ENCODE measurements at places on chromosomes 4 and X.

DNA sequence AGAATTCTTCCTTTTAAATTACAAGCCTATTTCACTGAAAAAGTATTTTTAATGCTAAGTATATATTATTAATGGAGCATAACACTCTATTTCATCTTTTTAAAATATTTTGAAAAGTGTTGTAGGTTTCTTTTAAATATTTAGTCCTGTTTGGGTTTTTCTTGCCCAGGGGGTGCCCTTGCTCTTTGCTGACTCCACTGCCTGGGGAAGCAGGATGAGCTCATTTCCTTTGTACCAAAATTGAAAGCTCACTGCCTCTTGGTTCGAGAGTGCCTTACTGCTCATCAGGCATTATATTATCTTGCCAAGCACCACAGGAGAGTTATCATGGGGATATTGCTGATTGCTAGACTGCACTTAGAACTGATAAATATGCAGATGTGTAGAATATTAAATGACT is 819.2 kb downstream of the PCDH18 start:
- DNase-seq, result no peak

DNA sequence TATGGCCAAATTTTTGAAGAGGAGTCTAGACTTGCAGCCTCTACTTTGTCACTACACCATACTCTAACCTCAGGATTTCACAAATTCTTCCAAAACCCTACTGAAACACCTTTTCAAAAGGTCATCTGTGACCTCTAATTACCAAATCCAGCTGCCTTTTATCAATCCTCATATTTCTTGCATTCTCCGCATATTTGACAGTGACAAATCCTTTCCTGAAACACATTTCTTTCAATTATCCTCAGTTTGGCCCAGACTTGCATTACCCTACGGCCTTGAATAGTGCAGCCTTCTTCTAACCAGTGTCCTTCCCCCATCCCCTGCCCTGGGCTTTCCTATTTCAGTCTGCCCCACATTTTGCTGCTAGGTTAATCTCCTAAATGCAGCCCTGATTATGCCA is 25.5 kb downstream of the MID2 start:
- no peak for DNase-seq

- no peak for DNase-seq
Observed at GRCh38 chrX:154819771-154820341, 14.6 kb upstream of the MPP1 start.

DNA sequence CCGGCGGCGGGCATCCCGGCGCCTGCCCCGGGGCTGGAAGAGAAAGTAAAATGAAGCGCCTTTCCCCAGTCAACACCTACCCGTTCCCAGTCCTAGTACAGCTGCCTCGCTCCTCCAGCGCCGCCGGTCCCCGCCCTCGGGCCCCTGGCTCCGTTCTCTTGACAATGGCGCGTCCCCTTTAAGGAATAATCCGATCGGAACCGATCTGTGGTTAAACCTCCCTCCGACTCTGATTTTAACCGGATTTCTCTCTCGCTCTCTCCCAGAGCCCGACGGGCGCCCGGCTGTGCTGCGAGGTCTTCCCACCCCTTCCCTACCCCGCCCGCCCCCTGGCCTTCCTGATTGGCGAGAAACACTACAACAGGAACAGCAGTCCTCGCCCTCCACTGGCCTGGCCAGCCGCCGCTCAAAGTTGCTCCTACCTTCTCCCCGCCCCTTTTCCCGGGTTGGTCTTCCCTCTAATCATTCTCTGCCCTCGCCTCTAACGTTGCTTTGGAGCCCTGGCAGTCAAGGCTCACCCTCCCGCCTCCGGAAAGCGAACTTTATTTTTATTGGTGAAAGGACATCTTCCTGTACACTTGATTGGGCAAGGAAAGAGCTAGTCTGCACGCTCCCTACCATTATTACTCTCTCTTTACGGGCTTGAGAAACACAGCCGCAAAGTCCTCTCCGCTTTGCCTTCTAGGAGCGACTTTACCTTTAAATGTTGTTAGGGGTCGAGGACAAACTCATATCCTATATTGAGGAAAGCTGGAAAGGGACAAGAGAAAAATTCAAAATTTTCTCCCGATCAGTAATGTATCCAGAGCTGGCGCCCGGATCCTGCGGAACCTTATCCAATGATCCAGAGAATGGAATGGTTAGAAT is at the start of gene FRYL:
Gene FRYL, minus strand, starts transcription at position 282 of the 867 bp plus-strand sequence. CDS start 145,869 bp downstream, outside the sequence.
- DNase-seq, result peak; percentile 99

- DNase-seq, result no peak
Observed at GRCh38 chrX:12570859-12571501, 220.2 kb upstream of the PRPS2 start.

DNA sequence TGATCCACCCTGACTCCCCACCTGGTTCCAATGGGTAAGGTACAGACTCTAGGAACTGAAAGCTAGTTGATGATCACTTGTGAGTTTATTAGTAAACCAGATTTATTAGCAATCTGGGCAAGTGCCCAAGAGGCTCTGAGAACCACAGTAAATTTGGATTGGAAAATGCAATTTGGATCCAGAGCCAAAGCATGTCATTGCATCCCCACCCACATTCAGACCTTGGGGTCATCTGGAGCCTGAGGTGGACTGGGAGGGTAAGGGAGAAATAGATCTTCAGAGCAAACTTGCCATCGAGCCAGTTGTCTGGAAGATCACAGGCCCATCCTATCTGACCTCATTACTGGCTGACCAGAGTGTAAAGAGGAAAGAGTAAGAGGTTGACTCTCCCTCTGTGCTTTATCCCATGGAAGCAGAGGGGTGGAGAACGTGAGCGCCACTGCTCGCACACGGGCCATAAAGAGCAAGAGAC is 78.7 kb upstream of the RASGEF1B start:
- DNase-seq, result no peak

DNA sequence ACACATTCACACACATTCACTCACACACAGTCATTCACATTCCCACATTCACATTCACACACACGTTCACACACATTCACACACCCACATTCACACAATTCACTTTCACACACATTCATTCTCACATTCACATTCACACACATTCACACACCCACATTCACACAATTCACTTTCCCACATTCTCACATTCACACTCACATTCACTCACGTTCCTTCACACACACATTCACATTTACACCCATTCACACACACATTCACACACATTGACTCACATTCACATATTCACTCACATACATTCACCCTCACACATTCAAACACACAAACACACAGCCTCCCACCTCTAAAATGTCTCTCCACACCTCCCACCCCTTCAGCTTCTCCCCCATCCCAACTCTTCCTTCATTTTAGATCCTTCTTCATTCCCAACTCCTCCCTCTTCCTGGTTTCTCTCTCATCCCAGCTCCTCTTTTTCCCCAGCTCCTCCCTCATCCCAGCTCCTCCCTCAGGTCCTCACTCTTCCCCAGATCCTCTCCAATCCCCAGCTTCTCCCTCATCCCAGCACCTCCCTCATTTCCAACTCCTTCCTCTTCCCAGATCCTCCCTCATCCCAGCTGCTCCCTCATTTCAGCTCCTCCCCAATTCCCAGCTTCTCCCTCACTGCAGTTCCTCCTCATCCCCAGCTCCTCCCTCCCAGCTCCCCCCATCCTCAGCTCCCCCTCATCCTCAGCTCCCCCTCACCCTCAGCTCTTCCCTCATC is 111.0 kb downstream of the FAM53A start:
- DNase-seq, result no peak

- DNase-seq, result no peak
Observed at GRCh38 chr4:56158483-56158882, 209.7 kb downstream of the CEP135 start.

DNA sequence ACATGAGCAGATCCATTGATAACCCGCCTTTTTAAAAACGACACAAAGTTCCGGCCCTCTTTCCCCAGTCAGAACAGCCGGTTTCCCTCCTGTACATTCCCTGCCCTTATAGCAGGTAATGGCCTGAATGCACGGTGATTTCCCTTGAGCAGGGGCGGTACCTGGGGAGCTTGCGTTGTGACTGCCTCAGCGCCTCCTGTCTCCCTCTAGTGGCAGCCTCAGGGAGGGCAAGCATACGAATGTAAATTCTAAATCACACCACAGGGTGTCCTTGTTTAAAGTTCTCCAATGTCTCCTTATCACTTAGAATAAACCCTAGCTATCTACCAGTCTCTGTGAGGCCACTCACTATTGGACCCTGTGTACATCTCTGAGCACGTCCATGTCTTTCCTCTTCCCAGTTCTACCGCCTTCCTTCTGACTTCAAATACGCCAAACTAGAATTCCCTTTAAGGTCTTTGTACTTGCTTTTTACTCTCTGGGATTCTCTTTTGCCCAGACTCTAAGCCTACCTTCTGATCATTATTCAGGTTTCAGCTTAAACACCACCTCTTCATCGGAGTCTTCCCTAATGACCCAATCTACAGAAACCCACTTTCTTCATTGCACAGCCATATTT is 18.4 kb upstream of the LDB2 start:
- DNase-seq, result peak; percentile 60

- DNase-seq, result no peak
Observed at GRCh38 chr4:73252001-73252400, 6.6 kb downstream of the ANKRD17 start.

GRCh38 chrX:72408885-72409284 is 103.2 kb upstream of the CITED1 start:
- DNase-seq, result no peak

DNA sequence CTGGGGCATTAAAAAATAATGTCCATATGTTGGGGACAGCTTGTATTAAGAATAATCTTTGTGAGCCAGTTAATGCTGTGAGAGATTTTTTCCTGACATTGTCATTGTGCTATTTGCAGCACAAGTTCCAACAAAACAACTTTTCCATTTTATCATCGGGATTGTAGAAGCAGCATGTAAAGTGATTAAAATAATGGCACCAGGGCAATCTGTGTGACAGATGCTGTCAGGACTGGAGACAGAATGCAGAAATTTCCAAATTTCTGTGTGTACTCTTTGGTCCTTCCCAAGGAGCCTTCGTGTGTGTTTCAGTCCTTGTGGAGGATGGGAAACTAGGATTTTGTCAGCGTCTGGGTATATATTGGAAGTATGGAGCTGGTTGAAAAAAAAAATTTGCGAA is 101.5 kb upstream of the LIMCH1 start:
- DNase-seq, result no peak

GRCh38 chr4:41957634-41958033 is 22.4 kb downstream of the TMEM33 start:
- DNase-seq, result peak; percentile 38

DNA sequence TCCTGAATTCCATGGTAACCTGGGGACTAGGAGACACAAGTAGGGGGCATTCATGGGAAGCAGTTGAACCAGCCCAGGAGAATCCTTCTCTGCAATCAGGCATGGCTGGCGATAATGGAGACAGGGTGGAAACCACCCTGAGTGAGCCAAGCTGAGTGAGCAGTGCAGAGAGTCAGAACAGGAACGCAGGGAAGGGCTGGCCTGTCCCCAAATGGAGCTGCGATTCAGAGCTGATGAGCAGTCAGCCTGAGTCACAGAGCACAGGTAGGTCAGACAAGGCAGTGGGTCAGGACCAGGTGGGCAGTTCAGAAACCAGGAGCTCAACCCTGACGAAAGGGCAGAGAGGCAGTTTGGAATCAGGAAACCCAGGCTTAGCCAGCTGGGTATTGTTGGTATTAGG is 129.0 kb downstream of the BTC start:
- no peak for DNase-seq

- DNase-seq, result no peak
Observed at GRCh38 chr4:10949039-10949733, 264.6 kb upstream of the CLNK start.

DNA sequence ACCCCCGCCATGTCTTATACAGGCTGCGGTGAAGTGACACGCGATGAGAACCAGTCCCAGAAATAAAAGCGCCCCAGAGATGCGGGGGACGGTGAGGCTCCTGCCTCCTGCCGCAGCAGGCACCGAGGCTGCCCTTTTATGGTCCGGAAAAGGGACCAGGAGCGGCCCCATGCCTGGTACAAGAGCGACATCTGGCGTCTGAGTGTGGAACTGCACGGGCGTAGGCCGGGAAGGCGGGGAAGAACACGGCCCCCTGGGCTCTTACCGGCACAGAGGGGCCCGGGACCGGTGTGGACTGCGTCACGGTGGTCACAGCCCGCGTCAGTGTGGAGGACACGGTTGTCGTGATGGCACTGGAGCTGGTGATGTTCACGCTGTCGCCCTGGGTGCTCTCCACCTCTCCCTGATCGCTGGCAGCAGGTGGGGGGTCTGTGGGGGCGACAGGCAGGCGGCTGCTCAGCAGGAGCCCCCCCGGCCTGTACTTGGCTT is 8.9 kb upstream of the RENBP start:
- peak; percentile 83 for DNase-seq

DNA sequence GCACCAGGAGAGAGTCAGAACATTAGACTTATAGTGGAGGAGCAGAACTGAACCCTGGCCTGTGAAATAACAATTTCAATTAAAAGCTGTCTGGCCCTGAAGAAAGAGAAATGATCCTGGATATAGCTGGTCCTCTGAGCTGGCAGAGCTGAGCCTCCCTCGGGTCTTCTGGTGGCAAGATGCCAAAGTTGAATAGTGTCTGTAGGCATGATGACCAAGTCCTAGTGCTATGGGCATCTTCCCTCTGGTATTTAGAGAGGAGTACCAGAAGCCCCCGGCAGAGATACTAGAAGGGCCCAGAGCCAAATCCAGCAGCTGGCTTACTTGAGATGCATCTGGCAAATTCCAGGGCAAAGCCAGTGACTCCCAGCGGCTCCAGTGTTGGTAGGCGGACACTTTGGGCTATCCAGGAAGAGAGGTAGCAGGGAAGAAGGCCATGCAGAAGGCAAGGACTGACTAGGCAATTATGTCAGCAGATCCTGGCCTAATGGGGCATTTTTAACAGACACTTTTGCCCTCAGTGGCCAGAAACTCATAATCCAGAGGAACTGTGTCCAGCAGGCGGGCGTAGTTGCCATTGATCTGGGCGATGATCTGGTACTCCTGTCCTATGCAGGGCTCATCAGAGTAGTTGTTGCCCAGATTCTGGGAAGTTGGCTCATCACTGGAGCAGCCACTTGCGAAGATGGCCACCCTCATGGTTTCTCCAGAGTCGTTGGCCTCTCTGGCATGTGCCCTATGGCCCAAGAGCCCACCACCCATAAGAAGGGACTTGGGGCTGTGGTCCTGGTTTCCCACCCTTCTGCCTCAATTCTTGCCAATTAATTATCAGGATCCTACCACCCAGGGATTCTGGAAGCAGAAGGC is 17.9 kb downstream of the VSIG4 start:
- DNase-seq, result no peak

DNA sequence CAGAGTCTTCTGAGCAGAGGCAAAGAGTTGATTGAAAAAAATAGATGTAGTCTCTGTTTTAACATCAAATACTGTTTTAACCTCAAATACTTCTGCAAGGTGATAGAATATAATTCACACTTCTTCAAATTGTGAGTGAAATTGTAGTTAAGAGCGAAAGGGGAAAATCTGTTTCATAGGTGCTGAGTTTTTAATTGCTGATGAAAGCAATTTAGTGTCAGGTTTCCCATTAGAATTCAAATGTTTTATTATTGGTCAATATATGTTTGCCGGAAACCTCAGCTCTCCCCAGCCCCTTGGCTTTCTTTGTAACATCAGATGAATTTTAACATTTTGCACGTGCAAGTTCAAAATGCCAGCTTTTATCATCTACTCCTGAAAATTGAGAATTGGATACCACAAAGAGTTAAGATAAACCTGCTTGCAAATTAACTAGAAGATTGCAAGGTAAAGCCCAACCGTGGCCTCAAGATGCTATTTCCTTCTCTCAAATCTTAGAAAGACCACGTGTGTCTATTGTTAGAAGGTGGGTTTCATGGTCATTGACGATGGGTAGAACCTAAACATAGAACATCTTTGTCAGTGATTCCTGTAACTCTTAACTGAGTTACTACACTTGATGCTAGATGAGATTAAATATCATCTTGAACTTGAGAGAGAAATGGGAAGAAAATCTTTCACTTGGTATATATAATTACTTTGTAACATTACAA is 1824.2 kb upstream of the TENM3 start:
- no peak for DNase-seq

- no peak for DNase-seq
Observed at GRCh38 chr4:176123710-176124407, 58.2 kb downstream of the WDR17 start.

All from CD4-positive, alpha-beta T cell treated with Interferon alpha-2 for 1 hour (primary cell).